ENCODE measurements at places on chromosomes 6 and 20.

DNA sequence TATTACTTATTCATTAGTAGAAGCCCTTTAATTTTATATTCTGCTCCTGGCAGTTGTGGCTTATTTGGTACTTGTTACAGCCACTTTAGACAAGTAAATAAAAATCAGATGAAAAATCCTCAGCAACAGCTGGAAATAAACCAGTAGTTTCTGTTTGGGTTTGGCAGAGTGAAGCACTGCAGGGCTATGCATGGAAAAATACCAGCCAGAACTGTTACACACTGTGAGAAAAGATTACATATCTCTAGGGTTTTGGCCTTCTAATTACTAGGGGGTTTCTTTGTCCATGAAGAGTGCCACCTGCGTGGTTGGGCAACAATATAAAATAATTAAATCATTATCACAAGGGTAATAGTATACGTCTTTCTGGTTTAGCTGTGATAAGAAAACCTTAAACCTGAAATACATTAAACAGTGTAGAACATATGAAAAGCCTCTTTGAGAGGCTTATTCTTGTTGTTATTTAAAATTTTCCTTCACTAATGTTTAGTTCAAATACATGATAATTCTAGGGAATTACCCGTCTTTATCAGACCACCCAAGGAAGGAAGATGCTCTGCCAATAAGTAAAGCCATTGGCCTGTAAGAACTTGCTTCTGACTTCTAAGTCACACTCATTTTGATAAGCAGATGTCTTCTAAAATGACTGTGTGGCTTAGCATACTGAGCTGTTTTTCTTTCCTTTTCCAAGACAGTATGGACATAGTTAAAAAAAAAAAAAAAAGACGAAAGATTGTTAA is 320.0 kb upstream of the FLRT3 start:
- no peak for DNase-seq

DNA sequence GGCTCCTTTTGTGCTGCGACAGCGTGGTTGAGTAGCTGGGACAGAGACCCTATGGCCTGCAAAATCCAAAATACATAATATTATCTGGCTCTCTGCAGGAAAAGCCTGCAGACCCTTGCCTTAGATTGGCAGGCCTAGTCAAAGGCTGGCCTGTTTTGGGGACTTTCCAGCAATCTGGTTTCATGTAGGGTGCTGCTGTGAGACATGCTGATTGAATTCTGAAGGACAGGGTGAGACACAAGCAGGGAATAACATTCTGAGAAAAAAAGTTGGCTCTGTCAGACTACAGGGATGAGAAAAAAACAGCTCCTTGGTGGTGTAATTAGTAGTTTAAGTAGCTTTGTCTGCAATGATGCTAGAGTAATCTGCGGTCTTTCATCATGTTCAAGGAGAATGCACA is 402.7 kb upstream of the AGPAT4 start:
- no peak for DNase-seq

GRCh38 chr6:121680058-121680457 is 244.6 kb downstream of the GJA1 start:
- no peak for DNase-seq

- DNase-seq, result no peak
Observed at GRCh38 chr20:57802765-57803507, 93.1 kb upstream of the PMEPA1 start.

DNA sequence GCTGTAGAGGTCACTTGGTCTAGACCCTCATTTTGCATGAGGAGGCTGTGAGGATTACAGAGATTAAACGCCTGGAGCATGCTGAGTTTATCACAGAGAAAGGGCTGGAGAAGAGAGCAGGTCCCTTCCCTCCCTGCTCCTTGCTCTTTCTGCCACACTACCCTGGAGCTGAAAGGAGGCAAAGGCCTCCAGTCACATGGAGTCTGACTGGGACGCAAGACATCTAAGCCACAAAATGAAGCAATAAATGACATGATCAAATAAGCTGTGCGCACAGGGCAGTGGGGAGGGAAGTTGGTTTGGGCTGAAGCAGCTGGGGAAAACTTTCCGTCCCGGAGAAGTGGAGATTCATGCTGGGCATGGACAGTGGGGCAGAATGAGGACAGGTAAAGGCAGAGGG is 33.3 kb downstream of the ATXN1 start:
- DNase-seq, result no peak

GRCh38 chr6:151323791-151324487 is 67.4 kb downstream of the ZBTB2 start:
- peak; percentile 25 for DNase-seq

- peak; percentile 2 for DNase-seq
Observed at GRCh38 chr6:4133941-4134838, 1.2 kb downstream of the ECI2 start.

DNA sequence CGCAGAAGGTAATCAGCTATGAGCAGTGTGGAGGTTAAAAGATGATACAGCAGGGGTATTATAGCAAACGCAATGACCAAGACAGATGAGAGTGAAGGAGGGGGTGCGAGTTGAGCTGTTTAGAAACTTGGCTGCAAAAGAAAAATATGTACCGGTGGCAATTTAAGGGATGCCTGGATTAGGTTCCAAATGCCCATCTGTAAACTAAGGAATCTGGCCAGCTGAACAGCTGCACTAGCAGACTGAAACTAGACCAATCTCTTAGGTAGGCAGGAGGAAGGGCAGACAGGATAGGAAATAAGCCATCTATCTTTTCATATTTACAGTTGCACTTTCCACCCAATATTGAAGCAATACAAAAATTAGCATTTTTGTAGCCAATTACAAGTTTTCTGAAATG is 407.6 kb downstream of the HTR1B start:
- no peak for DNase-seq

- DNase-seq, result no peak
Observed at GRCh38 chr6:79385333-79385732, 150.9 kb upstream of the HMGN3 start.

DNA sequence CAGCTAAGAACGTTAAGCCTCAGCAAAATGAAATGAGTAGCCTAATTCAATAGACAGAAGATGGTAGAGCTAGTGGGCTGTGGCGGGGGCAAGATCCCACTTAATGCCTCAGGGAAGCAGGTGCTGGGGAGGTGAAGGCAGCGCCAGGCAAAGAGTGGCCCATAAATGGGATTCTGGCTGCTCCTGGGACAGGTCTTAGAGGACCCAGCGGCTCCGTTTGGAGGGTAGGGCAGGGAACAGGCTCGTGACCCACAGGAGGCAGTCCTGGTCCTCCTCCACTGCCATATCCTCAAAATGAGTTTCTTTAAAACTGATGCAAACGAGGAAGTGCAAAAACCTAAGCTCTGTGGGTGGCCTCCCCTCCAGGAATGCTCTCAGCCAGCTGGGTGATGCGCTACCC is 32.7 kb downstream of the SAYSD1 start:
- DNase-seq, result no peak

DNA sequence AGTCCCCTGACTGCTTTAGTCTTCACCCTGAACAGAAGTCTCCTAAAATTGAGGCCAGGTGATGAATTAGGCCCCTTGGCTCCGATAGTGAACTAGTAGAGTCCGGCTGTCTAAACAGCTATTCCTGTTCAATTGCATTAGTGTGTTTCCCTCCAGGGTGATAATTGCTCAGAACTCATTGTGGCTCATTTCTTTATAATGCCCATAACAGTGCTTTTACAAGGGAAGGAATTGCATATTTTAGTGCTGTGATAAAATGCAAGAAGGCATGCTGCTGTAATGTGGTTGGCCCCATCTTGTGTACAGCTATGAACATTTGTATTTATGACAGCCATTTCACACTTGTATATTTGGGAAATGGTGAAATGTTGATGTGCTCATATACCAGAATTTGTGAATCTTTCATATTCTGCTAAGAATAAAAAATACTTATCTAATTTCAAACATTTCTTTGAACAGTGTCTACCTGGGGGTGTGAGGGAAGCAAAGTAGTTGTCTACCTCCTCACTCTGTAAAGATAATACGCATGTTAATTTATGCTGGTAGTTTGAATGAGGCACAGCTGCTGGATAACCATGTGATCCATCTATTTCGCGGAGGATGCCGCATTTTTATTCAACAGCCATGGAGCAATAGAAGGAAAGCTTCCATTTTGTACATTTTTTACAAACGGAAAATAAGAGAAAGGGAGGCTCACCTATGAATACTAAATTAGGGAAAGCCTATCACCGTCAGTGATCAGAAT is 451.4 kb downstream of the NKAIN2 start:
- no peak for DNase-seq

DNA sequence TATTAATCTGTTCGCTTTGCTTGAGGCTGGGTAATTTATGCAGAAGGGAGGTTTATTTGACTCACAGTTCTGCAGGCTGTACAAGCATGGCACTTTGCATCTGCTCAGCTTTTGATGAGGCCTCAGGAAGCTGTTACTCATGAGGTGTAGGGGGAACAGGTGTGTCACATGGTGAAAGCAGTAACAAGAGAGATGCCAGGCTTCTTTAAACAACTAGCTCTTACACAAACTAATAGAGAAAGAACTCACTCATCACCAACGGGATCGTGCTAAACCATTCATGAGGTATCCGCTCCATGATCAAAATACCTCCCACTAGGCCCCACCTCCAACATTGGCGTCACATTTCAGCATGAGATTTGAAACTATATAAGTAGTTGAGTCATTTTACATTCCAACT is 34.4 kb upstream of the GCLC start:
- DNase-seq, result no peak

DNA sequence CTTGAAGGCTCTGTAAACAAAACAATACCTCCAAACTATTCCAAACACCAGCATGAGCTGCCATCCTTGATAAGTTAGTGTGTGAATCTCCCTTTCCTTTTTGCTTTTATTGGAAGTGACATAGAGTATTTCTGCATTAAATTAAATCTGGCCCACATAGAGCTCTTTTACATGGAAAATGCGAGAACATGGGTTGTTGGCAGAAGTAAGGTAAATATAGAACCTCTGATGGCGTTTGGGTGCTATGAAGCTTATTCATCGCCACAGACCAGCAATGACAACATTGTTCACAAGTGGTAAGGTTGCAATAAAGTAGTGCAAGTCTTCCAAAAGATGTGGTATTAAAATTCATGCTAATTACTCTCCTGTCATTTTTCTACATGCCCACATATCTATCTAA is 445.8 kb upstream of the JAG1 start:
- DNase-seq, result no peak

GRCh38 chr6:6643398-6643797 is 54.9 kb downstream of the LY86 start:
- no peak for DNase-seq

DNA sequence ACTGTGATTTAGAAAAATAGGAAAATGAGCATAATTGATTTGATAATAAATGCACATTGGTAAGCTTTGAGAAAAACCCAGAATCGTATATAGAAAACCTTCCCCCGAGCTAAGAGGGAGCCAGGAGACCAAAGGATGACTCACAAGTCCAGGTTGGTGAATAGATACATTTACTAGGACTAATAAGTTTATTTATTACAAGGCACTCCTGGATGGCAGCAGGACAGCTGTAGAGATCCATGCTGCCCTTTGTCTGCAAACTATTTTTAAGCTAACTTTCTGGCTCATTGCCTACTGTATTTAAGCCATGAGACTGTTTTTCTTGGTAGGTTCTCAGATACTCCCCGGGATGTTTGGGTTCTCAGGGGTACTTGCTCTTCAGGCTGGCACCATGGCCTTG is 13.4 kb downstream of the CASP8AP2 start:
- DNase-seq, result no peak

DNA sequence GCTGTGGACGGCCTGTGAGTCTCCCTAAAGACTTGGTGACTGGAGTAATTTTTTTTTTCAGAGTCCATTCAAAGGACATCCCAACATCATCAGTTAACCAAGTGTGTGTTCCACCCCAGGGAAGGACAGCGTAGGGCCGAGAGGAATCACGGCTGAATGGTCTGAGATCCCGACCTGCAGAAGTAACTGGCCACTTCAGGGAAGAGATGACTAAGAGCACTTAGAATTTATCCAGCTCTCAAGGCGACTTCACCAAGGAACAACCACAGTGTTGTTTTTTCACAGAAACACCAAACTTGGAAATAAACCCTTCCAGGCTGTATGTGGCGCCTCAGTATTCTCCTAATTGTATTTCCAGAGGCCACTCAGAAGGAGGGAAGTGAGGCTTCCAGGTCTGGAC is 231.6 kb downstream of the FNDC1 start:
- DNase-seq, result no peak

DNA sequence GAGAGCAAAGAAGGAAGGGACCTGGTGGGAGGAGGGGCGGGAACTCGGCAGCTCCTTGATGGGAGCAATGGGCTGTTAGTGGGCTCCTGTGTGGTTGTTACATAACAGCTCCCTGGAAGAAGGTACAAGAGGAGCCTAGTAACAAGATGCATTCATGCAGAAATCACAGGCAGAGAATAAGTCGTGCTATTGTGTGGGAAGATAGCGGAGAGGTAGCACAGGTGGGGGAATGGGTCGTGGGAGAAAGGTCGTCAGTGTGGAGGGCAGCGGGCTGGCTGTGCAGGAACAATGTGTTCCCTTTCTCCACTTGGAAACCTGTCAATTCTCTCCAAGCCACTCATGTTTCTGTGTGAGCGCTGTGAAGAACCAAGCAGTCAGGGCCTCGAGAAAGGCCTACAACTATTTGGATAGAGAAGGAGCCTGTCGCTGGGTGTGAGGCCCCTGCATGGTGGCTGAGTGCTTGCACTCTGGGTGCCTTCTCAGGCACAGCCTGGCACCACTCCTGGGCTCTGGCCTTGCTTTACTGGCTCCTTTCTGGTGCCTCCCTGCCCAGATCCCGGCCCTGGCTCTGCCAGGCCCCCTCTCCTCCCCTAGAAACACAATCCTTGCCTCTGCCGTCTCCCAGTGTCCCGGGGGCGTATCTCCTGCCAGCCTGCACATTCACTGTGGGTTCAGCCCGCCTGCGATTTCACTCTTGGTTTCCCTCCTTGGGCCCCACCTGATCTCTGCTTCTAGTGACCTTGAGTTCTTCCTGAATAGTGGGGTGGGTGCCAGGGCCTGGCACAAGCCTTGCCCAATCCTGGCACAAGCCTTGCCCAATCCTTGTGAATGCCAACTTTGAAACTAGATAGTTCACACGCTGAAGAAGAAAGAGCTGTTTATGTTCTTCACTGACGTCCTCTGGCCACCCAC is 7.4 kb upstream of the FGD2 start:
- no peak for DNase-seq

- DNase-seq, result no peak
Observed at GRCh38 chr6:13992417-13993055, 67.8 kb downstream of the RNF182 start.

GRCh38 chr20:56228021-56228420 is 20.5 kb upstream of the MC3R start:
- DNase-seq, result no peak

- DNase-seq, result no peak
Observed at GRCh38 chr20:63767886-63768285, 28.3 kb downstream of the SLC2A4RG start.

GRCh38 chr6:77371748-77372147 is 91.5 kb downstream of the HTR1B start:
- no peak for DNase-seq

GRCh38 chr6:73817253-73817652 is 121.2 kb downstream of the CD109 start:
- no peak for DNase-seq

- DNase-seq, result no peak
Observed at GRCh38 chr6:10613723-10614122, 80.7 kb downstream of the C6orf52 start.

GRCh38 chr20:35085477-35086225 is 7.0 kb downstream of the TRPC4AP start:
- DNase-seq, result no peak

GRCh38 chr6:107862383-107862782 is 38.3 kb upstream of the SCML4 start:
- no peak for DNase-seq
